ENCODE measurements at places on chromosomes 7 and 10. TPM values are rescaled to one million over a fixed set of nuclear protein-coding genes. Genes with fewer than 3 reads are reported as not detected.

- DNase-seq, result no peak
Observed at GRCh38 chr10:72893136-72893798, at the start of gene OIT3. OIT3 (plus strand) TSS chr10:72893739; CDS start chr10:72893799, 60 bp downstream.

Gene KCND2
- total RNA-seq, result 0.03 TPM

Gene KIF11
- 0.38 TPM for total RNA-seq

Gene NUTM2A
- total RNA-seq, result 1.1 TPM

DNA sequence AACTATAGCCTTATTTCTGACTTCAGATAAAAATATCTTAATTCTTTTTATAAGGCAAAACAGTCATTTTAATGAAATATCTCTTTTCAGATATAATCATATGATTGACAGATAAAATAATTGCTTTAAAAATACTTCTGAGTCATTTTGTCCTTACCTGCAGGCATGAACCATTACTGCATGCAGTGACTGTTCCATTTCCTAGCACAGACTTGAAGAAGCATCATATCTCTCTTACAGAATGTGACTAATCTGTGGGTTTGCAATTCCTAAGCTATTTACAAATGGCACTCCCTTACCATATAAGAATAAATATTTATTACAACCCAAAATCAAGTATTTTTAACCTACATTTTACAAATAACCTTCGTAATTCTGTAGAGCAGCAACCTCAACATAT is 120.7 kb downstream of the SRPK2 start:
- DNase-seq, result no peak

DNA sequence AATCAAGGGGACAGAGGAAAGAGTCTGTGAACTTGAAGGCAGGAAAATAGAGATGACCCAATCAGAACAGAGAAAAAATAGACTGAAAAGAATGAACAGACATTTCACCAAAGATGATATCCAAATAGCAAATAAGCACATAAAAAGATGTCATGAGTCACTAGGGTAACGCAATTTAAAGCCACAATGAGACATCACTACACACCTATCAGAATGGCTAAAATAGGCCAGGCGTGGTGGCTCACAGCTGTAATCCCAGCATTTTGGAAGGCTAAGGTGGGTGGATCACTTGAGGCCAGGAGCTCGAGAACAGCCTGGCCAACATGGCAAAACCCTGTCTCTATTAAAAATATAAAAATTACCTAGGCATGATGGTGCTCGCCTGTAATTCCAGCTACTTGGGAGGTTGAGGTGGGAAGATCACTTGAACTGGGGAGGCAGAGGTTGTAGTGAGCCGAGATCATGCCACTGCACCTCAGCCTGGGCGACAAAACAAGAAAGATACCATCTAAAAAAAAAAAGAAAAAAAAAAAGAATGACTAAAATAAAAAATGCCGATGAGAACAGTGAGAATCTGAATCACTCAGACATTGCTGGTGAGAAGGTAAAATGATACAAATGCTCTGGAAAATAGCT is 100.9 kb downstream of the LHPP start:
- no peak for DNase-seq

- no peak for DNase-seq
Observed at GRCh38 chr7:24255139-24255538, 28.9 kb upstream of the NPY start.

GRCh38 chr7:137658190-137658900 is 188.4 kb downstream of the DGKI start:
- DNase-seq, result no peak

Data from left lobe of liver (tissue), 2 donors.